CD8-positive, alpha-beta T cell (primary cell): ENCODE measurements at places on chromosomes 13 and 19.

DNA sequence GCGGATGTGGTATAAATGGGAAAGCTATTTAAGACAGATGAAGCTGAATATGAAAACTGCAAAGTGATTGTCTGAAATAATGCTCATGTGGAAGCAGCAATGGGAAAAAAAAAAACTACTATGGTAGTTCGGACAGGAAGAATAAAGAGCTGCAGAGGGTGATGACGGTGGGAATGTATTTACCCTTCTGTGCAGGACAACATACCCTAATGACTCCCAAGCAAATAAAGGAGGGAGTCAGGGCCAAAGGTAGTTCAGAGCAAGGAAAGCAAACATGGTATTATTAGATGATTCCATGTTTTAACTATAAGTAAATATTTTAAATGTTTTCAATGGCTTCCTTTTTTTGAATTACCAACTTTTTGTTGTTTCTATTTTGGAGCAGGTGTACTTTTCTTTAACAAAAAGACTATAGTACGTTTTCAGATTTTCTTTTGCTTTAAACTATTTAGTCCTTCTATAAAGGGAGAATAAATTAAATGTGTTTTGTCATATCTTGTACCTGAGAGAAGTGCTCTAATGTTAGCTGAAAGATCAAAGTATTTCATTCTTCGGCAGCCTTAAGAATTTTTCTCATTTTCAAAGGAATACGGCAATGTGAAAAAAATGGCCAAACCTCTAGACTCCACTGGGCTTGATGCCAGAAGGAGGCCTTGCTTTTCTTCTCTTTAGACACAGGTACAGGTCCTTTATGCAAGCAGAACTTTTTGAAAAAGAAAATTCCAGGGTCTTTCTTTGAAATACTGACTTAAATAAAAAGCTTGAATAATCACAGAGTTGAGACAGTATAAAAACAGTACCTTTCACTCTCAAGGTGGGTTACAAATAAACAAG, 67.8 kb upstream of the ZDHHC20 start:
- no peak for DNase-seq

GRCh38 chr13:22135446-22135845, 464.6 kb downstream of the FGF9 start:
- no peak for DNase-seq

DNA sequence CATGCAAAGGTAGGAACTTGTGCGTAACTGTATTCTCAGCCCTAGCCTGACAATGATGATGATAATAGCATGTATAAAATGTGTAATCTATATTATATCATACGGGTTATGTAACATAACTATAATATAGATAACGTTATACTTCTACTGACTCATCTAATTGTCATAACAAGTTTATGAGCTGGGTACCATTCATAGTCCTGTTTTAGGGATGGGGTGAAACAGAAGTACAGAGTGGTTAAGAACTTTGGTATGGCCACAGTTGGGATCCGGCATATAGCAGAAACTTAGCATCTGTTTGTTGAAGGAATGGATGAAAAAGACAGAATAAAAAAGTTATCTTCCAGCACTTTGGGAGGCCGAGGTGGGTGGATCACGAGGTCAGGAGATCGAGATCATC, 5.2 kb downstream of the CTU1 start:
- no peak for DNase-seq

GRCh38 chr13:74796157-74796556, 662.0 kb upstream of the KLF12 start:
- no peak for DNase-seq

GRCh38 chr19:58196901-58197616, 14.2 kb downstream of the ZNF274 start:
- no peak for DNase-seq

- no peak for DNase-seq
Observed at GRCh38 chr19:13492128-13492527, 14.2 kb downstream of the CACNA1A start.

DNA sequence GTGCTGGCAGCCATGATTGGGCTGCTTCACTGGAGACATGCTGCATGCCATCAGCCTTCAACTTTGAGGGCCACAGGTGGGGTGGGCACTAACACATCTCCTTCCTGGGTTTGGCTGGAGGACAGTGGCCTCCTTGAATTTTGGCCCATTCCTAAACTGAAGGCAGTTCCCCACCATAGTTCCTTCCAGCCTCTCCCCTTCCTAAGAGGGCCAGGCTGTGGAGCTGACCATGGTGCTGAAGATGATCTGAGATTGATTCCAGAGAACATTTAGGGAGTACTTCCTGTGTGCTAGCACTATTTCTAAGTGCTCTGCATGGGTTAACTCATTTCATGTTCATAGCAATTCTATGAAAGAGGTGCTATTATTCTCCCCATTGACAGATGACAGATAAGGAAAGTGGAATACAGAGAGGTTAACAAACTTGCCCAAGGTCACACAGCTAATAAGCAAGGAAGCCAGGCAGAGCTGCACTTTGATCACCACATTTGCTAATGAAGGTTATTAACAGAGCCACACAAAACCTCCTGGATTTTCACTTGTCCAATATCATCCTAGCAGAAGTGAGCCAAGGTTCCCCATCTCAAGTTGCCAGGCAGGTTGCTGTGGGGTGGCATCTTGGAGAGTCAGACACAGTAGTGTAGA, 175.3 kb downstream of the ZIC5 start:
- peak; percentile 15 for DNase-seq

GRCh38 chr13:112718318-112718717, 28.5 kb downstream of the ATP11A start:
- no peak for DNase-seq

DNA sequence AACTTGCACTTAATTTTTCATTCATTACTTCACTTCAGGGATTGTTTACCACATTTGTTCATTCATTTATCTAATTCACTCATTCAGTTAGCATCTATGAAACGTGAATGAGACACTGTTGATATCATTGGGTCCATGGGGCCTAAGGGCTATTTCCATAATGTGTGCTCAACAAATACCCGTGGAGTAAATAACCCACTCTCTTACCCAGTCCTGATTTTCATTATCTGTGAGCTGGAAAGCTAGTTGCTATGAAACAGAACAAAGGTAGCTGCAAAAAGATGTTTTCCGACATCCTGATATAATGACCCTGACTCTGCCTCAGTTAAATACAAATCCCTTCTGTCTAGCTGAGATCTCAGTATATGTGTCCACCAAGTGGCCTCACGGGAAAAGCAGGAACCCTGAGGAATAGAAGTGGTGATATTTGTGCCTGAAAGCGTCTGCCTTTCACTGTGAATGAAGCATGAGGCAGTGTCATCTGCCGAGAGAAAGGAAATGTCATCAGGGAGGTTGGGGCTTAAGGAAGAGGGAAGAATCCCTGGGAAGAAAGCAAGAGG, 63.8 kb downstream of the SERTM1 start:
- DNase-seq, result no peak

DNA sequence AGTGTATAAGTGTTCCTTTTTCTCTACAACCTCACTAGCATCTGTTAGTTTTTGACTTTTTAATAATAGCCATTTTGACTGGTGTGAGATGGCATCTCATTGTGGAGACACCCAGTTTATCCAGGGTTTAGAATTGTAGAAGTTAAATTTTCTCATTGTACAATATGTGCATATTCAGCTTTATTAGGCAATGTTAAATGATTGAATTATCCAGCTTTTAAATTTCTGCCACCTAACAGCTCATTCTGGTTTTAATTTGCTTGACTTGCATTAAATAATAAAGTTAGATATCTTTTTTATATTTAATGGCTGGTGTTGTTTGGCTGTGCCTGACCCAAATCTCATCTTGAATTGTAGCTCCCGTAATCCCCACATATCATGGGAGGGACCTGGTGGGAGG, 46.7 kb upstream of the ZNF30 start:
- DNase-seq, result no peak

DNA sequence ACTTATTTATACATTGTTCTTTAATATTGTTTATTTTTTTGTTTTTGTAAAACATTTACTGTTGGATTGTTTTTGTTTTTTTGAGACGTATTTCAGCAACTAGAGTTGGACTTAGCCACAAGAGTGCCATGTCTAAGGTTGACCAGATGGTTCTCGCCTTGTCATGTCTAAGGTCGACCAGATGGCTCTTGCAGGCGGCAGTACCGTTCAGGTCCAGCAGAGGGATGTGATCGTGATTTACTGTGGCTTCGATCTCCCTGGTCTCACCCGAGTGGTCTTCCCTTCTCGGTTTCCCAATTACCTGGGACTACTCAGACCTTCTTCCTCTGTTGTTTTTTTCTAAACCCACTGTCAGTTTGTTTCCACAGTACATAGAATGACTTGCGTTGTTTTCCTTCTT, 1438.6 kb downstream of the UQCRFS1 start:
- no peak for DNase-seq

DNA sequence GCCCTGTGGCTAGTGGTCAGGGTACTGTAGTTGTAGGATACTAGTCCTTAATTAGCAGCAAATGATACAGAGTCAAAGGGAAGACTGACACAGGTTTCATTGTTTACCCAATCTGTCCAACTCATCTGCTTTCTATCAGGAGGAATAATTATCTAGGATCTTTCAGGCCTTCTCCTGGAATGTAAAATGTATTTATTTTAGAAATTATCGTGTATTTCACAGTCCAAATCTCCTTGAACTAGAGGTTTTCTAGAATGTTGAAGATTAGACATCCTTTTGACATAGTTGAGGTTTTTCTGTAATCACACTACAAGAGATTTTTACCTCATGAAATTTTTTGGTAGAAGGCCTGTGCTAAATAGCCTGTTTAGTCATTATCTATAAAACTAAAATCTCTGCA, 1694.8 kb upstream of the PCDH20 start:
- no peak for DNase-seq

DNA sequence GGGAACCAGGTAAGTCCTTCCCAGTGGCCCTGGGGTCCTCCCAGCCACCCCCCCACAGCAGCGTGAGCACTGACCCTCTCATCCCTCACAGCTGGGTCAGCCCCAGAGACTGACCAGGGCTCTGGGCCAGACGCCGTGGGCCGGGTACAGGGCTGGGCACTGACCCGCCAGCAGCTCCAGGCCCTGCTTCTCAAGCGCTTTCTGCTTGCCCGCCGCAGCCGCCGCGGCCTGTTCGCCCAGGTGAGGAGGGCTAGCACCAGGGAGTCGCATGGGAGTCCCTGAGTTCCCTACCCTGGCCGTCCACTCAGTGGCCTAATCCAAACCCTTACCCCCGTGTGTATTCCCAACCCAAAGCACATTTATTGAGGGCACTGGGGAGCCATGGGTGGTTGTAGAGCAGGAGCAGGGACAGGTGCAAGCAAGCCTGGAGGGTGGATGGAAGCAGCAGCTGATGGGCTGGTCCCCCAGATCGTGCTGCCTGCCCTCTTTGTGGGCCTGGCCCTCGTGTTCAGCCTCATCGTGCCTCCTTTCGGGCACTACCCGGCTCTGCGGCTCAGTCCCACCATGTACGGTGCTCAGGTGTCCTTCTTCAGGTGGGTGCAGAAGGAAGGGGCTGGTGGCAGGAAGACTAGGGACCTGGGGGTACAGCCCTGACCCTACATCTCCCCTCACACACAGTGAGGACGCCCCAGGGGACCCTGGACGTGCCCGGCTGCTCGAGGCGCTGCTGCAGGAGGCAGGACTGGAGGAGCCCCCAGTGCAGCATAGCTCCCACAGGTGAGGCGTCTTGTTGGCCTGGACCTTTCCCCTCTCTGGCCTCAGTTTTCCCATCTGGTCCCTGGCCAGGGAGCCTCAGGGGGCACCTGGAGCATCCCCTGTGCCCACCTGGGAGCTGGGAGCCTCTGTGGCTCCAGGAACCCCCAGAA, 12.6 kb upstream of the ARHGAP45 start:
- DNase-seq, result no peak

- DNase-seq, result no peak
Observed at GRCh38 chr13:33006638-33007037, 9.6 kb upstream of the KL start.

DNA sequence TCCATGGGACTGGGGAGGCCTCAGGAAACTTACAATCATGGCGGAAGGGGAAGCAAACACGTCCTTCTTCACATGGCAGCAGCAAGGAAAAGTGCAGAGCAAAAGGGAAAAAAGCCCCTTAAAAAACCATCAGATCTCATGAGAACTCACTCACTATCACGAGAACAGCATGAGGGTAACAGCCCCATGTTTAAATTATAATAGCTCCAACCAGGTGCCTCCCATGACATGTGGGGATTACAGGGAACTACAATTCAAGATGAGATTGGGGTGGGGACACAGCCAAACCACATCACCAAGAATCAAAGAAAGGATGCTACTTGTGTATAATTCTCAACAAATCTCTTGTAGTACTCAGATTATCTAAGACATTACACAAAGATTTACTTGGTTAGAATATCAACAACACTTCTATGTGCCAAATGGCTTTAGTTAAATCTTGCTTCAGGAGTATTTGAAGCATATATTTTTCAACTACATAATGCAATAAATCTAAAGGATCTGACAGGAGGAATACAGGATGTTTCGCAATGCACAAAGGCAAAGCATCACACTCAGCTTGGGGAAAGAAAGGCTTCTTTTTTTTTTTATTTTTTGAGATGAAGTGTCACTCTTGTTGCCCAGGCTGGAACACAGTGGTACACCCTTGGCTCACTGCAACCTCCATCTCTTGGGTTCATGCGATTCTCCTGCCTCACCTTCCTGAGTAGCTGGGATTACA, 180.0 kb downstream of the LHFPL6 start:
- no peak for DNase-seq

- DNase-seq, result no peak
Observed at GRCh38 chr13:25756912-25757311, 294.9 kb downstream of the SHISA2 start.

GRCh38 chr13:109199280-109199679, 569.9 kb downstream of the MYO16 start:
- DNase-seq, result no peak

DNA sequence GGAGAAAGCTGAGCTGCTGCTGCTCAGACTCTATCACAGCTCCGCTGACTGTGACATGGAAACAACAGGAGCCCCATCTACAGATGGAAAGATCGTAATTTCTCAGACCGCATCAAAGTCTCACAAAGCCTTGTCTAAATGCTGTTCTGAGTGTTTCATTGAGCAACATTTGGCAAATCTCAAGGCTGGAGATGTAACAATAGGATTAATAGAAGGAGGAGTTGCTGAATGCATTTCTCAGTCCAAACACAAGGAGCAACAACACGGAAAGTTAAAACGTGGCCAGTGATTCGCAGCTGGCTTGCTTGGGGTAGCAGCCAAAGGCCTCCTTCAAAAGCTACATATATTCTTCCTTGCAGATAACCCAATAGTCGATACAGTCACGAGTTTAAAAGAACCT, 55.7 kb downstream of the MRPL57 start:
- no peak for DNase-seq

DNA sequence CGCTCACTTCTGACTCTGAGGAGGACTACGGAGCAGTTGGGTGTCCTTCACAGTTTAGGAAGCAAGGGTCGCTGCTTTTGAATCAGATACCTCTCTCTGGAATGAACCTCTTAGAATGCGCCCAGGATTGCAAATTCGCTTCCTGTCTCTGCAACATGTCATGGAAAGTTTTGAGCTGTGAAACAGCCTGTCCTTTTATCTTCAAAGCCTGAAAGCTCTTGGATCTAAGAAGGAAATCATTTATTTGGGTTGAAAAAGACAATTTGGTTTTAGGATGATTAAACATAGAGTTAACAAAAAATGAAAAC, 134.1 kb downstream of the KATNAL1 start:
- DNase-seq, result no peak

DNA sequence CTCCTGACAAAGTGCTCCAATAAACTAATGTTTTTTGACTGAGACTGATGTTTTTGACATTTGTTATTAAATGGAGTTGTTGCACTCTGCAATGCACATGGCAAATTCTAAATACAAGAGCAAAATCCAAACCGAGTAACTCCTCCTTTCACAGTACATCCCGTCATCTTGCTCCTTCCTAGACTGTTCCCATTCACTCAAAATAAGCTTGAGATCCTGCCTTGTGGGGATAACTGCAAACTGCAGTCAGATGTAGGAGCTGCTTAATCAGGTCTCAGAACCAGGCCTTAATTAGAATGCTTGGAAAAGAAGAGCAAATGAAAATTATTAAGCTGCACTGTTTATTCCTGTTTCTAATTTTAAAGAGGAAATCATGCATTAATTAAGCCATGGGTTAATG, 134.8 kb upstream of the SPRY2 start:
- DNase-seq, result no peak
